ENCODE measurements at places on chromosomes 3 and 15. TPM values are rescaled to one million over a fixed set of nuclear protein-coding genes. Genes with fewer than 3 reads are reported as not detected.

SOX14 gene
- not detected for total RNA-seq

ACTC1 gene
- total RNA-seq: 3.6 TPM

CNTN3 gene
- 2.1 TPM for total RNA-seq

STARD5 gene
- total RNA-seq: 2.7 TPM

PIERCE2 gene
- total RNA-seq: 6.6 TPM

SH3GL3 gene
- total RNA-seq: 0.71 TPM

SMAD3 gene
- total RNA-seq: 28.2 TPM

INTS14 gene
- 25.8 TPM for total RNA-seq

GHSR gene
- 0.55 TPM for total RNA-seq

LRRN1 gene
- 1.1 TPM for total RNA-seq

CHRFAM7A gene
- 0.82 TPM for total RNA-seq

RTP1 gene
- not detected for total RNA-seq

ENTPD3 gene
- 4.9 TPM for total RNA-seq

DNA sequence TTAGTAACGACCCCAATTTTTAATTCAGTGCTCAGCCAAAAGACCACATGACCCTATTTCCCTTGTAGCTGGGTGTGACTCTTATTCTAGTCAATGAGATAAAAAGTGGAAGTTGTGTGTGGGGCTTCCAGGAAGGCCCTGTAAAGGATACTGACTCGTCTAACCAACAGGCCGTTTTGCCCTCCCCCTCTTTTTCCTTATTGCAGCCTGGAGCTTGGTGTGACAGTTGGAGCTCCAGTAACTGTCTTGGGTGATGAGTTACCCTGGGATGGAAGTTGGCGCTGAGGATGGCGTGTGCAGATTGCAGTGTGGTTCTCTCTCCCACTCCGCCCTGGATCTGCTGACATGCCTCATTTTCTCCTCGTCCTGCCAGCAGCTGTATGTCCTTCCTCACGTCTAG is 209.3 kb upstream of the PROK2 start:
- DNase-seq: no peak

DNA sequence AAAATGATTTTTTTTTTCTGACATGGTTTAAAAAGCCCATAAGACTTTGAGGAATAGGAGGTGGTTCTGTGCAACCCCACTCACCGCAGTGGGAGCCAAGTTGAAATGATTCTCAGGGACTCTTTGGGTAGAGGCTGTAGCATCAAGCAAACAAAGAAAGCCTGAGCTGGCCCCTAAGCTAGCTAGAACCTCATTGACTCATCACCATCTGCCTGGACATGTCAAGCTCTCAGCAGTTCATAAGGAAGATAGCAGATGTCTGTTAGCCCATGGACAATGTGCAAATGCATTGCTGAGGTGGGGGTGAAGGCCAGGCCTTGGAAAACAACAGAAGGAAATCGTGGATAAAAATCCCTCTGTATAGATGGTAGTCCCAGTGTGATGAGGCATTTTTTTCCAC is 234.8 kb downstream of the NR2F2 start:
- DNase-seq: no peak

DNA sequence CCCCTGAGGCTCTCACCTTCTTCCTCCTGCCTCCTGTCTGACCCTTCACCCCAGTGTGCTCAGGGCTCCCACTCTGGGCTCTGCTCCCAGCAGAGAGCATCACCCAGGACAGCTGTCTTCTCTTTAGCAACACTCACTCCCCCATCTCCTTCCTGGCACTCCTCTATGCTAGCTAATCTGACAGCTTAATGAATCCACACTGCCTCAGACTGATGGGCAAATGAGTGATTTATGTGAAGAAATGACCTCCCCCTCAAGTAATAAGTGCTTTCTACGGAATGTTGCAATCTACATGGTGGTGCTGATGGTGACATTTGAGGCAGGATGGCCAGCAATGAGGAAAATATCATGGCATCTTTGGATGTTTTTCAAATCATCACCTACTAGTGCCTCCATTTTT is 83.6 kb downstream of the LSM3 start:
- no peak for DNase-seq

DNA sequence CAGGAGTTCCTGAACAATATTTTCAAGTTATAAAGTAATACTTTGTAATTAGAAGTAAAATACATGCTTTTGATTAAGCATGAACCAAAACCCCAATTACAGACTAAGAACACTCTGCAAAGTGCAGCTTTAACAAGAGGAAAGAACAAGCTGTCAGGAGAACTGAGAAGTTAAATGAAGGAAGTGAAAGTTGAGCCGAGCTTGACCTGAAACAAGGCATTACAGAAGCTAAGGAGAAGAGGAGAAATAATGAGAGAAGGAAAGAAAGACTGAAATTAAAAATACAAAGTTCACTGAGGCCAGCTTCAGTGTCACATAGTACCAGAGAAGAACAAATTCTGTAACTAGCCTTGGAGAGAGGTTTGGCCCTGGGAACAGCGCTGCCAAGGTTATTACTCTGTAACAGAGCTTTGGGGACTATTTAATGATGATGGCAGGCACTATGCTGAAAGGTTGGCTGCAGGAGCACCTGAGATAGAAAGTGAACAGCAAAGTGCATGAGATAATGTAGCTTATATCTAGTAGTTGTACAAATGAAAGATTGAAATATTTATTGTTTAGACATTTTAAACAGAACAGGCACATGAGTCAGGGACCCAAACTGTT is 241.9 kb upstream of the PEX5L start:
- DNase-seq: no peak

DNA sequence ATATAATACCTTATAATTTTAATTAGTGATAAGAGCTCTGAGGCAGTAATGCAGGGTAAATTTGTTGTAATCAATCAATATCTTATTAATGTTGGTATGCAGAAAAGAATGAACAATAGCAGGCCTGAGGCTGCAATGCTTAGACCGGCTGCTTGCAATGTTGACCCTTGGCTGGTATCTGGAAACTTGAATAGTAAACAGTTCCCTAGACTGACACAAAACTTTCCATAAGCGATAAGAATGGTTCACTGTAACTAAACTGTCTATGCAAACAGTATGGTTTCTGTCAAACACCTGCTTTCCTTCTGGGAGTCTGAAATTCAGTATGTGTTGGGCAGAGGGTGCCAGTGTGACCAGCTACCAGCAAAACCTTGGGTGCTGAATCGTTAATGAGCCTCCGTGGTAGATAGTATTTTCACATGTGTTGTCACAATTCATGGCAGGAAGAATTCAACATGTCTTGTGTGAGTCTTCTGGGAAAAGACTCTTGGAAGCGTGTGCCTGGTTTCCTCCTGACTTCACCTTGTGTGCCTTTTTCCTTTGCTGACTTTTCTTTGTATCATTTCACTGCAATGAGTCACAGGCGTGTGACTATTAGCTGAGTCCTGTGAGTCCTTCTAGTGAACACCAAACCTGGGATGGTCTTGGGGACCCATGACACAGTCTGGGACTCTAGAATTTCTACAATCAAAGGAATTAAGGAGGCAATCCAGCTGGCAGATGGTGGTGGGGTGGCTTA is 30.7 kb upstream of the CLRN1 start:
- DNase-seq: no peak

DNA sequence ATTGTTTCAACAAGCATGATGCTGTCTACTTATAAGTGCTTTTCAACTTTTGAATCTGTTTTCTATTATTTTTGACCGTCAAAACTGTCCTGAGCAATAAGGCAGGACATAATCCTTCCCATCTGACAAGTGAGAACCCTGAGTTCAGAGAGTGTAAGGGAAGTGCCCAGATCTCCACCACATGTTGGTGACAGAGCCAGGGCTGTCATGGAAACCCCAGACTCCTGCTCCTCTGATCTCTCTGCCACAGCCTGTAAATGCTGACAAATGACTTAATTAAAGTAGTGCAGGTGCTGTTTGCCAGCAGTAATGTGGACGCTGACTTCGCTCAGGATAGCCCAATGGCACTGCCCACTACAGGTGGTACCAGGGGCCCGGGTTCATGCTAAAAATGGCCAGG is 40.3 kb downstream of the SPSB4 start:
- DNase-seq: no peak

DNA sequence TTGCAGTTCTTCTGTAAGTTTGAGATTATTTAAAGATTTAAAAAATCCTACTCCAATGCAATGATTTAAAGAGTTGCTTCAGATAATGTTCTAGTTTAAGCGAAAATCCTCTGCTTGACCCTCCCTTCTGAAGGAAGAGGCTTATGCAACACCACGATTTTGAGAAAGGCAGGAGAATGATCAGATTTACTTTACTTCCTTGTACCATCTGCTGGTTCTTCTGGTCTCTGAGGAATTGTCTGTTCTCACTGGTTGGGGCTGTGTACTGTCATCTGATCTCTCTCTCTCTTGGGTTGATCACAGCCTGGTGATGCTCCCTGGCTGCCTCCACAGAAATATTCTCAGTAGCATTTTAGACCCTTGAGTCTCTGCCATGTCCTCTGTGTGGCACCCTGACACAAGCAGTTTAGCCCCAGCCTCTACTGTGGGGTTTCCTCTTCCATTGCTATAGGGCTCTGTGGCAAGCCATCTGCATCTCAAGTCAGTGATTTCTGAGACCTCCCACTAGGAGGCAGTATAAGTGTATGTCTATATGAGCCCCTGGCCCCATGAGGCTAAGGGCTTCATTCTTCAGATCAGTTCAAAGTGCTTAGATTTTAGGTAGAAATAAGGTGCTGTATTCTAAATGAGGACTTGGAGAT is 50.8 kb upstream of the PLAAT1 start:
- no peak for DNase-seq

- DNase-seq: peak; percentile 38
Measured at GRCh38 chr3:82707035-82707434, 945.6 kb upstream of the GBE1 start.

DNA sequence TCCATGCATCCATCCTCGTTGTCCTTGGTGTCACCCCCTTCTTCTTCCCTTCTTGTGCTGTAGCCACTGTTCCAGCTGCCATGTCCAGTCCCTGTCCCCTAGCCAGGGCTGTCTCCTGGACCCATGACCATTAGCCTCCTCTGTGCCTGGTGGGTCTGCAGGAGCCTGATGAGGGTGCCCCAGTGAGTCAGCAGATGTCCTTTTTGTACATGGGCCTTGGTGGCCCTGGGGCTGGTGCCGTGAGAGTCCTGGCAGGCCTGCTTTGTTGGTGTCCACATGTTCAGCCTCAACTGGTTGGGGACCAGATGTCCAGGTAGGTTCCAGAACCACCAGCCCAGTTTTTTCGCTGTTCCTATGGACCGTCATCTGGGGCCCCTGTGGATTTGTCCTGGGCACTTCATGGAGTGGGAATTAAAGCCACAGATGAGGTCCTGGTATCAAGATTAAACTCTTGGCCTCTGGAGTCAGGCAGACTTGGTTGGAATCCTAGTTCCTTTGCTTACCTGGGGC is 66.1 kb downstream of the FBLN2 start:
- DNase-seq: no peak

- DNase-seq: peak; percentile 40
Measured at GRCh38 chr3:38121832-38122461, 15.0 kb downstream of the ACAA1 start.

DNA sequence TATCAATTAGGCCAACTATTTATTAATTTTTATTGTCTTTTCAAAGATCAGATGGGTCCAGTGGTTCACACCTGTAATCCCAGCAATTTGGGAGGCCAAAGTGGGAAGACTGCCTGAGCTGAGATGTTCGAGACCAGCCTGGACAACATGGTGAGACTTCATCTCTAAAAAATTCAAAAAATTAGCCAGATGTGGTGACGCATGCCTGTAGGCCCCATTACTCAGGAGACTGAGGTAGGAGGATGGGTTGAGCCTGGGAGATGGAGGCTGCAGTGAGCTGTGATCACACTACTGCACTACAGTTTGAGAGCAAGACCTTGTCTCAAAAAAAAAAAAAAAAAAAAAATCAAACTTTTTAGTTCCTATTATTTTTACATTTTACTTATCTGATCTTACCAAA is 8.2 kb downstream of the AP3S2 start:
- DNase-seq: no peak

DNA sequence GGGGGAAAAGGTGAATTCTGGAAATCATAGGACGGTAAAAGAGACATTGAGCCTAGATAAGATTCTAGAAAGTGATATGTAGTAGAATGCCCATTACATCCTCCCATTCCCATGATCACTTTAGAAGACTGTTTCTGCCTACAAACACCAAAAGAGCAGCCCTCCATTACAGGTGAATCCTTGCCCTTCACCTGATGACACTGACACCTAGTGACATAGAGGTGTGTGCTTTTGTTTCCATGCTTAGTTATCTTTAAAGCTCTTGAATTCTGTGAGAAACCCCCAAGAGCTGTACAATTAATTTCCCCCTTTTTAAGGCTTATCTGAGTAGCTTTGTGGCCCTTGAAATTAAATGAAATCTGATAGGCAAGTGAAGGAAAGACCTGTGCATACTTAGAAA is 8.3 kb upstream of the BBX start:
- no peak for DNase-seq

DNA sequence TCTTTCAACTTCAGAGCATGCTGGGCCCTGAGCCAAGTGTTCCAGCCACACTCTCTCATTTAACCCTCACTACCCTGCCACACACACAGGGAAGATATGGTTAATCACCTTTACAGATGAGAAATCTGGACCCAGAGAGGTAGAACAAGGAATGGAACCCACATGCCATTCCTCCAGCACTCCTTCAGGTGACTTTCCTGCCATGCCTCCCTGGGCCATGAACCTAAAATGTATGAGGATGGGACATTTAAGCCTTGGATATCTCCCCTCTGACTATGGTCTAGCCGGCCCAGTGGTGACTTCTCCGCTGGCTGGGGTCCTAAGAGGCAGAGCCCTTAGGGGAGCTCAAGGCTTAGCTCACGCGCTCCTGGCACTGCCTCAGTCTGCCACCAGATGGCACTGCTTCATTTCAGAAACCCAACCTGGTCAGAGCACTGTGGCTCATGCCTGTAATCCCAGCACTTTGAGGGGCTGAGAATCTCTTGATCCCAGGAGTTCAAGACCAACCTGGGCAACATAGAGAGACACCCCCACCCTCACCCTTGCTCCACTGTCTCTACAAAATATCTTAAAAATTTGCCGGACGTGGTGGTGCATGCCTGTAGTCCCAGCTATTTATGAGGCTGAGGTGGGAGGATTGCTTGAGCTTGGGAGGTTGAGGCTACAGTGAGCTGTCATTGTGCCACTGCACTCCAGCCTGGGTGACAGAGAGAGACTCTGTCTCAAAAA is 2.2 kb upstream of the DCAF1 start:
- peak; percentile 88 for DNase-seq

GRCh38 chr3:136305879-136306278 is 55.7 kb downstream of the PCCB start:
- no peak for DNase-seq

DNA sequence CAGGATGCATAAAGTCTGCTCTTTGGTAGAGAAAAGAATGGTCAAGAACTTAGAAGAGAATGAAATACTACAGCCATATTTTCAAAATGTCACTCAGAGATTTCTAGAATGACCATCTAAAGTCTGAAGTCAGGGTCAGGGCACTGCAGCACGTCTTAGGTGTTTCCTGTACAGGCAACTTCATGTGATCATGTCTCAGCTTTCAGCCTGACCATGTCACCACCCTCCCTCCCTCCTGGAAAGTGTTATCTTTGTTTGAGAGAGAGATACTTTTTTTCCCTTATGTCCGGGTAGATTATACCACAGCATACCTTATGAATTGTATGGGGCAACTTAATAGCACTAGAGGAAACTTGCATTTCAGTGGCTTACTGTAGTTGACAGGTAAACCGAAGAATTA is 558.0 kb upstream of the TGFBR2 start:
- no peak for DNase-seq

- DNase-seq: no peak
Measured at GRCh38 chr15:76116138-76116885, 56.5 kb downstream of the TMEM266 start.

- no peak for DNase-seq
Measured at GRCh38 chr3:177569875-177570657, 372.8 kb upstream of the TBL1XR1 start.

- DNase-seq: no peak
Measured at GRCh38 chr15:74712311-74712710, 13.0 kb downstream of the CYP1A1 start.

- DNase-seq: no peak
Measured at GRCh38 chr3:139548801-139549200, 9.3 kb upstream of the RBP1 start.

Data from sigmoid colon (tissue), 7 donors.